ENCODE measurements at places on chromosomes 11 and 22.

DNA sequence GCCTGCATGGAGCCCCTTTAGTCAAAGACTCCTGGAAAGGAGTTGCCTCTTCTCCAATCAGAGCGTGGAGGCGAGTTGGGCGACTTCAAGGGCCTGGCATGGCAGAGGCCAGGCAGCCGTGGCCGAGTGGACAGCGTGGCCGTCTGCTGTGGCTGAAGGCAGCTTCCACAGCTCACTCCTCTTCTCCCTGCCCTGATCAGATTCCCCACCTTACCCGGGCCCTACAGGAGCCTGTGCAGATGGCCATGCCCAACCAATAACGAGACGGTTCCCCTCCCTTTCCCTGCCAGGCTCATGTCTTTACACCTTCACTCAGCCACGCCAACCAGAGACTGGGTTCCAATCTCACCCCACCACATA is 20.0 kb upstream of the SLC22A12 start:
- ATAC-seq = no peak

- ATAC-seq = no peak
These were observed 320.5 kb downstream of the DDX10 start for GRCh38 chr11:108985236-108985944.

- ATAC-seq = no peak
These were observed 9.5 kb downstream of the EMID1 start for GRCh38 chr22:29215012-29215860.

GRCh38 chr11:12120031-12121008 is 9.9 kb downstream of the MICAL2 start:
- no peak for ATAC-seq

- ATAC-seq = no peak
These were observed 2.1 kb upstream of the SMIM38 start for GRCh38 chr11:69153661-69154060.

- ATAC-seq = no peak
These were observed 12.8 kb downstream of the BRSK2 start for GRCh38 chr11:1402355-1403077.

GRCh38 chr22:31828739-31829138 is 74.9 kb downstream of the DEPDC5 start:
- no peak for ATAC-seq

GRCh38 chr22:49763138-49763537 is 64.5 kb downstream of the BRD1 start:
- no peak for ATAC-seq

GRCh38 chr11:44632466-44633123 is 67.1 kb downstream of the CD82 start:
- ATAC-seq = no peak

DNA sequence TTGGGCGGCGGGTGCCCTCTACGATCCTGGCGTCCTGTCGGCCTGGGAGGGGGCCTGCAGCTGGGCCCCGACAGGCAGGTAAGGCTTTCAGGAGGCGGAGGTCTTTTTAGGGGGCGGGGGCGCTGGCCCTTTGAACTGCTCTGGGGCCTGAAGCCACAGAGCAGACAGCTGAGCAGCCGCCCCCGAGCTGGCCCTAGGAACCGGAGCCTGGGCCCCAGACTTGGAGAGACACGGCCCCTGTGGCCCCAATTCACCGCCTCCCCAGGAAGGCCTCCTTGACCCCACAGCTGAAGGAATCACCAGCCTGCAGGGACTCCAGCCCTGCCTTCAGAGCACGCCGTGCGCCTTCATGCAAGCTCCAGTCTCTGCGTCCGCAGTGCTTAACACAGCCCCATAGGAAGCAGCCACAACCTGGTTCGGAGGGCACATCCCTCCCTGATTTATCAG is 618 bp upstream of the CERK start:
- ATAC-seq = no peak

- ATAC-seq = no peak
These were observed 8.0 kb upstream of the CLCF1 start for GRCh38 chr11:67381244-67381972.

DNA sequence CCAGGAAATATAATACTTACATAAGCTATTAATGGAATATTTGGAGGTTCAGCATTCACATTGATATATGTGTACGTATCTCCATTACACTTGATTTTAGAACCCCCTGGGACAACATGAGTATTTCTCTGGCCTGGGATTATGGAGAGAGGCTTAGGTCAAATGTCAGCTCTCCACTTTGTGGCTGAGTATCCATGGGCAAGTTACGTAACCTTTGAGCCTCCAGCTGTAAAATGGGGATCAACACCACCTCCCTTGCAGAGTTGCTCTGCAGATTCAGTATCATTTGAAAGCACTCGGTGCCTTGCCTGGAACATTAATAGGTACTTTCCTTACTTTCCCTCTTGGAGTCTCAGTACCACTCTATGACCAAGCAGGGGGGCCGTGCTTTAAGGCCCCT is 33.2 kb downstream of the C22orf31 start:
- no peak for ATAC-seq

- no peak for ATAC-seq
These were observed 407.0 kb upstream of the B3GAT1 start for GRCh38 chr11:134819041-134819440.

GRCh38 chr11:11987503-11988022 is 20.9 kb downstream of the DKK3 start:
- peak; percentile 60 for ATAC-seq

DNA sequence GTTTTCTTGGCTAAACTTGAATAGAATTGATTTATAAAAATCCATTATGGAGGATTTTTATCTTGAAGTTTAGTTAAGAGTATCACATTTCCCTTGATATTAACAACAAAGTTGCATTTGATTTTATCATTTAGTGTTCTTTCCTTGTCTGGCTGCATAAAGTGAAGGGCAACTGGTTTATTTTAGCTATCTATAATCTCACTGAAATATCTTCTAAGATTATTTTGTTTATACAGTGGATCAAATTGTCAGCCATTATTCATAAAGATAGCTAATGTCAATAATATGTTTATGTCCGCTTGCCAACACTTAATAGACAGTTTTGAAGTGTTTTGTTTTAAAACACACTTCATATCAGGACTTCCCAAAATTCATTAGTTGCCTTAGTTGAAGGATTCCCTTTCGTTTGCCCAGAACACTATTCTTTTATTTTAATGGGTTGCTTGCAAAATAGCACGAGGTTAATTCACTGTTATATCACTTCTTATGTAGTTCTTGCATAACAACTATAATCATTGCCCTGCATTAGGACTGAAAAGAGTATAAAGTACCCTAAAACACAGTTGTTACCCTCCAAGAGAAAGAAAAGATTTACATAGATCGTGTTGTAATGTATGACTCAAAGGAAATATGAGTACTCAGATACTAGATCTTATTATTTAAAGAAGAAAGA is 73.0 kb downstream of the MSANTD4 start:
- ATAC-seq = no peak

DNA sequence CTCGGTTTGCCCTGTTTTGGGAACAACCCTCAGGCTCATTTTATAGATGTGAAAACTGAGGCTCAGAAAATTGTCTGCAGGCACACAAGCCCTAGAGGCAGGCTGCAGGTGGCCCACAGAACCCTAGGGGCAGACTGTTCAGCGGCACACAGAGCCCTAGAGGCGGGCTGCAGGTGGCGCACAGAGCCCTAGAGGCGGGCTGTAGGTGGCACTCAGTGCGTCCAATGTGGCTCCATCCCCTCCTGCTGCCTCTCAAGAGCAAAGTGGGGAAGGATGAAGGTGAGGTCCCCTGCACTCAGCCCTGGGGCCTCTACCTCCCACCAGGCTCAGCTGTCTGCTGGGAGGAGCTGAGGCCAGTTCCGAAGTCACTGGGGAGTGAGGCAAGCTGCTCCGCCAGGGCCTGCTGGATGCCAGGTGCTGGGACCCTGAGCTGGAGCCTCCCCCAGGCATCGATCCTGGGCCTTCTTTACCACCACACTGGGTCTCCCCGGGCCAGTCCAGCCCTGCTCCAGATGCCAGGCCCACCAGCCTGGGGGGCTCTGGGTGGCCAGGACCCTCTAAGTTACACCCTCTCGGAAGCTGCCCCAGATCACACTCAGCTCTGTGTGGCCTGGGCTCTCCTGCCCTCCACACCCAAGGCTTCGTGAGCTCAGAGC is 2.3 kb downstream of the ACY3 start:
- peak; percentile 86 for ATAC-seq

- ATAC-seq = no peak
These were observed 278 bp downstream of the MMP26 start for GRCh38 chr11:4704790-4705334.

DNA sequence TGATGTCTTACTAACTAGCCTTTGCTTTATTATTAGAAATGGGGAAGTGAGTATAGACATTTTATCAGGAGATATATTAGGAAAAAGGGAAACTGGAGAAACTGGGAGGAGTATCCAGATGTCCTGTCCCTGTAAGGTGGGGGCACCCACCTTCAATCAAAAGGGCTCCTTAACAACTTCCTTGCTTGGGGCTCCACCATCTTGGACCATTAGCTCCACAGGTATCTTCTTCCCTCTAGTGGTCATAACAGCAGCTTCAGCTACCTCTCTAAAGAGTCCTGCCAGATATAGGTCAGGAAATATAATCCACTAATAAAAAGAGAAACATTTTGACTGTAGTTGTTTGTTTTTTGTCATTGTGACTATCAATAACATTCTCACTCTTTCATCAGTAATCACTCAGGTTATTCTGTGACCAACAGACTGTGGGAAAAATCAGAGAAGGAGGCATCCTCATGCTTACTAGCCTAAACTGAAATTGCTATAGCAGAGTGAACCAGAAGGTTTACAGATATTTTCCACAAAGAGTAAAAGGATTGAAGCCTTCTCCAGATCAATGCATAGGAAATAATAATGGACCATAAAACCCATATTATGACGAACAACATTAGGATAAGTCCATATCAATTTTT is 10.4 kb downstream of the OR51B4 start:
- ATAC-seq = no peak

DNA sequence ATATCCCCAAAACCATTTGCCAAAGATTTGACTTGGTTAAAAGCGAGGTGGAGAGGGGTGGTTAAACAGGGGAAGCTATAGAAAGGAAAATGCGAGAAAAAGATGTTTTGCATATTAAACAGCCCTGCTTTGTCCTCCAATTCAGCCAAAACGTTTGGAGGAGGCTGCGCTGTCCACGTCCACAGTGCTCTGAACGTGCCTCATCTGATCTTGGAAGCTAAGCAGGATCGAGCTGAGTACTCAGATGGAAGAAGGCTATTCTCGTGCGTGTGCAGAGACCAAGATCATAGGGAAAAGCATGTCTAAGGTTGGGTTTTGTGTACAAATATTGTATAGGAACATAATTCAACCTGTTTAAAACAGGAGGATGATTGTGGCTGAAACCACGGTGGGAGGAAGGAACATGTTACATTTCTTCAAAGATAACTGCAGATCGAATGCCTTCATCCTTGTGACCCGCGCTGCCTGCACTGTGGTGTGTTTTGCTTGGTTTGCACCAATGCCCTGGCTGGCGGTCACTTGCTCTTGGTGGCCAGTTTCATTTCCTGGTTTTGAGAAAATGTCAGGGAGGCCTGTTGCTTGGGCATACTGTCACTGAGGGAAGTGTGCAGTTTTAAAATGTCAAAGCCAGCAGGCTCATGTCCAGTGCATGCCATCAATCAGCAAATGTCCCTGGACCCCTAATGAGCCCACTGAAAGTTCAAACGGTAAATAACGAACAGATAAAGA is 40.4 kb downstream of the FLI1 start:
- ATAC-seq = no peak

DNA sequence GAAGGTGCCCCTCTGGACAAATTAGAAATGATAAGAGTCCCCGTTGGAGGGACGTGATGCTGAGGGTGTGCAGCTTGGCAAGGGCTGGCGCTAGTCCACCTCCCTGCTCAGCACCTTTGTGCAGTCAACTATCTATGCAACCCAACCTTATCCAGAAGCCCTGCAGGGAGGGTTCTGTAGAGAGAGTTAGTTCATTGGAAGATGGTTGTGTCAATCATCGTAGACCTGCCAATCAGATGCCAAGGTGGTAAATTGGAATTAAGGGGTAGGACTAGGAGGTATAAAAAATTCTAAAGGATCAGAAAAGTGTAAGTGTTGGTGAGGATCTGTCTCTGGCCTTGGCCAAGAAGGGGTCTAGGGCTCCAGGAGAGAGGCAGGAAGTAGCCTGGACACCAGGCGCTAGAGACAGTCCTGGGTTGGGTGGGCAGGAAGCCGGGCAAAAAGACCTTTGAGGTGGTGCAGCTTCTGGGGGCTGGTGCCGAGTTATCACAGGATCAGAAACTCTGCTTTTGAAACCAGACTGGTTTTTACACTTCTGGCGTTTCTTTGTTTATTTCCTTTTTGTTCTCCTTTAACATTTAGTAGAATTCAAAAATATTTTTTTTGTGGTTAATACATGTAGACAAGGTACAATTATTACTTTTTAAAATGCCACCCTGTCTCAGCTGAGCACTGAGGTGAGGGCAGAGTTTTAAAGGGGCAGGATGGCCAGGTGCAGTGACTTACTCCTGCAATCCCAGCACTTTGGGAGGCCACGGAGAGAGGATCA is 1.6 kb downstream of the C1QTNF6 start:
- ATAC-seq = peak; percentile 67

DNA sequence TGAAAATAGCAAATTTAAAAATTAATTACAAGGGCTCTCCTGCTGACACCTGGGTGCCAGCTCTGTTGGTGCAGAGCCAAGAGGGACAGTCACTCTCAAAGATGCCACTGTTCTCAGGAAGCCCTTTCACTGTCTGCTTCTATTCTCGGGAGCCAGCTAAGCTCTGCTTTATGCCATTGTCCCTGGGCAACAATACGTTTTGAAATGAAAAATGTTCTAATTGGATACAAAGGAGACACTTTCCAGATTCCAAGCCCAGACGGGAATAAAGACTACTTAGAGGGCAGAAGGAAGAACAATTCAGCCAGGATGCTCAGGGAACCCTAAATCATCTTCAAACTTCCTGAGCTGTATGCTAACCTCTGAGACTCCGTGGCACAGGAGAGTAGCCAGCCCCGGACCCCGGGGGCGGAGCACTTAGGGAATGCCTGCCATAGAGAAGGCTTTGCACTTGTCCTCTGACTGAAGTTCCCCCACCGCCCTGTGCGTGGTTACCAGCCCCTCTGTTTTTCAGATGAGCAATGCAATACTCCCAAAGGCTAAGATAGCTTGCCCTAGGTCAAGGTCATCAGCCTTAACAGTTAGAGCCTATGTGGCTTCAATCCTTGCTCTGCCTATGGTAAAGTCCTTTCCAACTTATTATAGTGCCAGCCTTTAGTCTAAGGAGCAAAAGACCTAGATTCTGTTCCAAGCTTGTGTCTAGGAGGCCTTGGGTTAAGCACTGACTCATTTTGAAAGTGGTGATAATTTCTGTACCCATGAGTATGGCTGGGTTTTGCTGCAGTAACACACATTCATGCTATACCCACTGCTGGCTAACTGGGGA is 150.9 kb downstream of the CACNA1I start:
- peak; percentile 45 for ATAC-seq

DNA sequence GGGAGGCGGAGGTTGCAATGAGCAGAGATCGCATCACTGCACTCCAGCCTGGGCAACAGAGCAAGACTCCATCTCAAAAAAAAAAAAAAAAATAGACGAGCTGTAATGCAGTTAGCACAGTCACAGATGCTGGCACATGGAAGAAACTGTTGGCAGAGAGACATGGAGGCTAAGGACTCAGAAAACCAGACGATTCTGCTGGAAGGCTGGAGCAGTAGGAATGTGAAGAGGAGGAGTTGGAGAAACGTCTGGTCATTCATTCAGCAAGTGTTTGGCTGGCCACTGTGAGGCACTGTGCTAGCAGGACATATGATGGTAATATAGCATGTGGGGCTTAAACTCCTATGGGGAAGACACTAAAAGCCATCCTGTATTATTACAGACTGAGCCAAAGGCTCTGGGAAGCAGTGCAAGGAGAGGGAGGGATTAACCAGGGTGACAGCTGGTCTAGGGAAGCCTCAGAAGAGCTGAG is 5.0 kb downstream of the UQCR10 start:
- no peak for ATAC-seq

GRCh38 chr11:75899806-75900205 is 84.8 kb downstream of the UVRAG start:
- ATAC-seq = no peak
